ENCODE measurements at places on chromosomes 16 and 17. TPM values are rescaled to one million over a fixed set of nuclear protein-coding genes. Genes with fewer than 3 reads are reported as not detected.

GRCh38 chr17:34299027-34299426 lies 13.5 kb downstream of the CCL11 start:
- DNase-seq = no peak

GRCh38 chr17:32569171-32570080 lies 82.6 kb downstream of the CDK5R1 start:
- DNase-seq = no peak

- DNase-seq = no peak
These were observed 5.3 kb upstream of the RNASEK start for GRCh38 chr17:7007143-7007542.

Gene EVI2A
- 45.0 TPM for polyA plus RNA-seq

Gene OTOA
- polyA plus RNA-seq = not detected

Gene LRRC75A
- polyA plus RNA-seq = 1.3 TPM

Gene USP10
- polyA plus RNA-seq = 58.7 TPM

Gene CHRNE
- polyA plus RNA-seq = 2.7 TPM

DNA sequence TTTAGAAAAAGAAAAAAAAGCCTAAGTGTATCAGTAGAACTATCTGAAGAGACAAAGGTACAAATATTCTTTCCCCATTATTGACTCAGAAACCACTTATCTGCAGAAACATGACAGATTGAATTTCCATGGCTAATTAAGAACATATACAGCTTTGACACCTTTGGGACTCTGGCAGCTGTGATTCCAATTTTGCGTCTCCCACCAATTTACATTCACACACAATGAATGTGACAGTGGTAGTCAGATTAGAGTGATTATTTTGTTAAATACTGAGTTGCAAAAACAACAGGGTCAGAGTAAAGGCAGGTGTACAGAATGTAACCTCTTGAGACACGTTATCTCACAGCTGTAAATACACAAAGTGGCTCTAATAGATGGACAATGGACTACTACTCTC lies 5.3 kb upstream of the PPM1D start:
- no peak for DNase-seq

DNA sequence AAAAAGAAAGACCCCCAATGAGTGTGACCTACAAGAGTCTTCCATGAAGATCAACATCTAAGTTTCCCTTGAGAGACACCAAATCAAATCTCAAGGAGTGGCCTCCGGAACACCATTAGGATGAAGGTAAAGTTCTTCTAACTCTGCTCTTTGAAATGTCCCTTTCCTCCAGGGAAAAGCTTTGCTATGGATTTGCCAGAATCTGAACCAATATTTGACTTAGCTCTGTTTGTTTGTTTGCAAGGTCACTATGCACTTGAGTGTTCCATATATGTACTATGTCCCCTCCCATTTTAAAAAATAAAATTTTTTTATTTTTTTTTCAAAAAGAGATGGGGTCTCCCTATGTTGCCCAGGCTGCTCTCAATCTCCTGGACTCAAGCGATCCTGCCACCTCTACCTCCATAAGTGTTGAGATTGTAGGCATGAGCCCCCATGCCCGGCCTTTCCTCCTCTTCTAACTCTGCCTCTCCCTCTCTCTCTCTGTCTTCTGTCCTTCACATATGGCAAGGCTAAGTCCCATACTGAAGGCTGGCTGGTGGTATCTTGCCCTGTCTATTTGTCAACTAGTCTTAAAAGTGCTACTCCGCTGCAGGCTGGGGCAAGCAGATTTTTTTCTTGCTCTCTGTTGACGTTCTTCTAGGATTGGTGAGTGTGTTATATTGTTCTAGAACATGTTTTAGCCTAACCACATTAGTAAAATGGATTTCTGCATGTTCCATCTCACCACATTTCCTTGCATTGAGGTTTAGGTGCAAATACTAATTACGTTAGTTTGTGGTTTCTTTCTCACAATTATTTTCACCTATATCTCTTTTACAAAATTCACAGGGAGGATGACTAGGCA lies 276.7 kb upstream of the DYNLRB2 start:
- DNase-seq = no peak

- no peak for DNase-seq
These were observed 10.6 kb downstream of the CDH11 start for GRCh38 chr16:65111306-65111705.

Gene CORO7
- polyA plus RNA-seq = 37.8 TPM
